ENCODE measurements at places on chromosomes 1 and 21.

- DNase-seq, result no peak
These were observed 2.7 kb downstream of the PLXNA2 start for GRCh38 chr1:208241512-208241911.

GRCh38 chr1:220787069-220787619 is 431 bp downstream of the MTARC1 start:
- DNase-seq, result no peak

DNA sequence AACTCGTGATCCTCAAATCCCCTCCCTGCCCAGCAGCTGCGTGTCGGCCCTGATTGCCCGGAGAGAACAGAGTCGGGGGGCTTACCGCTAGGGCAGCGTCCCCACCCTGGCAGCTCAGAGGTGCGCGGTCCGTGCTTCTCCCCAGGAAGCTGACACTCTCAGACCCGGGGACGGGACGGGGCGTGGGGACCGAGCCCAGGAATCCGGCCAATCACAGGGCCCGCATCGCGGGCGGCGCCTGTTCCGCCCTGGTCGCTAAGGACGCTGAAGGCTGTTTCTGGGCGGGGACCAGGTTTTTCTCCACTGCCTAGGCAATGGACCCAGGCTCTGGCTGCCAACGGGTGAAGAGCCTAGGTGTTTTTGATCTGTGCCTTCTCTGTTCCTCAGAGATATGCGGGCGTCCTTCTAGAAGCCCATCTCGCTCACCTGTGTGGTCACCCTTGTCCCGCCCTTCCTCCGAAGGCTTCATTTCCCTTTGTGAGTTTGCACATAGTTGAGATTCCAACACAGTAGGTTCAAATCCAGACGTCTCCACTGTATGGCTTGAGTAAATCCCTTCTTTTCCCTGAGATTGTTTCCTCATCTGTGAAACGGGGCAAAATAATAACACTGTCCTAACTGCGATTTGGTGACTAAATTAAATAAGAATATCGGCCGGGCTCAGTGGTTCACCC is at the start of gene C1orf87:
Gene C1orf87 (minus strand): TSS at position 166 of the 674 bp plus-strand sequence. CDS start 1,127 bp downstream, outside the sequence.
- DNase-seq, result no peak

DNA sequence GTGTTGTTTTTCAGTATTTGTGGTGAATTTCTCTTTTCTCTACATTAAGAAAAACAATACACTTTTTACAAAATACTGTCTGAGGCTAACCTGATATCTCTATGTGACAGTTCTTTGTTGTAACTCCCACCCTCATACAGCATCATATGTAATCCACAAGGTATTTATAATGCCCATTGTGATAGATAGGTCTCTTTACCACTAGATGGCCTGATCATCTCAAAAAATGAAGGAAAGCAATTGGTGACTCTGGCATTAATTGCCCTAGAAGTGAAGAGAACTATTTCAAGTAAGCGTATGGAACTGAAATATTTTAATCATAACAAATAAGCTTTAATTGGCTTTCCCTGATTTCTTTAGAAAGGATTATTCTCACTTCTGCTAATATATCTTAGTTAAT is 36.2 kb upstream of the HFM1 start:
- DNase-seq, result peak; percentile 12

- no peak for DNase-seq
These were observed 852.4 kb upstream of the ADAMTS5 start for GRCh38 chr21:27819299-27819698.

DNA sequence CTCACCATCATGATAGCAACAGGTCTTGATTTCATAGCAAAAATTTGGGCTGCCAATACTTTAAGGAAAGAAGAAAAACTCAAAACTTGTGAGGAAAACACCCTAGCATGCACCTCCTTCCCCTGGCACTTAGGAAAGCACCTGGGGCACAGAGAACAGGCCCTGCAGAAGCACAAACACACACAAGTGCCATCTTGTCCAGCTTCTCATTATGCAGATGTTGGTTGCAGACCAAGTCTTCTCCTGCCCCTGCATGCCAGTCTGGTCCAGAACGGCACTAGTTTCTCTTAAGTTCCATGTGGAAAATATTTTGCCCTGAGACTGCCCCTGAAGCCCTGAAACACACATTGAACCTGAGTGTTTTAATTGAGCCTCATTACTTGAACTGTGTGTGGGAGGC is 6.3 kb upstream of the ETV3 start:
- DNase-seq, result no peak

- no peak for DNase-seq
These were observed 331.6 kb downstream of the SRGAP2C start for GRCh38 chr1:121516234-121516967.

- no peak for DNase-seq
These were observed 92.8 kb upstream of the CHRM3 start for GRCh38 chr1:239293350-239294110.

GRCh38 chr1:95196017-95196416 is 38.0 kb upstream of the RWDD3 start:
- DNase-seq, result no peak

DNA sequence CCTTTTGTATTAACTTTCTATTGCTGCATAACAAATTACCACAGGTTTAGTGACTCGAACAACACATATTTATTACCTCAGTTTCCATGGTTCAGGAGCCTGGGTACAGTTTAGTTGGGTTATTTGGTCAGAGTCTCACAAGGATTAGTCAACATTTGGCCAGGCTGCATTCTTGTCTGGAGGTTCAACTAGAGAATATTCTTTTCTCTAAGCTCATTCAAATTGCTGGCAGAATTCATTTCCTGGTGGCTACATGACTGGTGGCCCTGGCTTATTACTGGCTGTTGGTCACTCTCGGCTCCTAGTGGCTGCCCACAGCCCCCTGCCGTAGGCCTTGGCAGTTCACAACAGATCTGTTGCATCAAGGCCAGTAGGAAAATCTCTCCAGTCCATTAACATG is 81.1 kb upstream of the ADAR start:
- no peak for DNase-seq

GRCh38 chr1:193303849-193304248 is 117.4 kb upstream of the B3GALT2 start:
- DNase-seq, result no peak

DNA sequence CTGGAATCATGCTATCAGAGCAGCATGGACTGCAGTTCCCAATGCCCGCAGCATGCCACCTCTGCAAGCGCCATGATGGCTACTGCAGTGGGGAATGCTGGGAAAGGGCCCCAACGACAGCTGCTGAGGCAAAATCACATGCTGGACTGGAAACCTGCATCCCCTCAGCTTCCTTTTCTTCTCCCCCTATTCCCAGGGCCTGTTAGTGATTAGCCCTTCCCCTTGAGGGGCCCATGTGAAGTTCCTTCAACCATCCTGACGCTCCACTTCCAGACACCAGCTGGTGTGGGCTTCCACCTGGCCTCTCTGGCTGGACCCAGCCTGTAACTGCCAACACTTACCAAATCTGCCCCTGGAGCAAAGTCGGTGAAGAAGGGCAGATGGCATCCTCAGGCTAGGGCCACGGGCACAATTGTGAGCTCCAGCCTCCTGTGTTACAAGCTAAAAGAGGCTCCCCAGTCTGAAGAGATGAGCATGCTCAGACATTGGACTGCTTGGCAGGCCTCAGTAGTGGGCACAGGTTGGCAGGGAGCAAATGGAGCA is 22.1 kb upstream of the SDC3 start:
- DNase-seq, result no peak

DNA sequence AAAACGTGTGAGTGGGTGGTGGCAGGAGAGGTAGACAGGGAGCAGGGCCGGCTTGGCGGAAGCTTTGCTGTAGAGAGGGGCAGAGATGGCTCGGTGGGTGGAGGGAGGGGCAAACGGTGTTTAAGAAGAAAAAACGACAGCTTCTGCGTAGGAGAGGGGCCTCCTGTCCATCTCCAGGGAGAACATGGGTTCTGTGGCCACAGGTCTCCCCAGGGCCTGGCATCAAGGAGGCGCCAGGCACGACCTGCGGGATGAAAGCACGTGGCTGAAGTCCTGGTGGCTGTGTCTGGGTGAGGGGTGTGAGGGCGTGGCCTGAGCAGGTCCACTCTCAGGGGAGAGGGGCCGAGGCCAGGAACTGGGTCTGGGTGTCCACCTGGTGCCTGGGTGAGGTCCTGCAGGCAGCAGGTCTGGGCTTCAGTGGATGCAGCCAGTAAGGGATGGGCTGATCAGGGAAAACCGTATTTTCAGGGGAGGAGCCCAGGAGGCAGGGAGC is 940 bp upstream of the PRKCZ start:
- peak; percentile 38 for DNase-seq

DNA sequence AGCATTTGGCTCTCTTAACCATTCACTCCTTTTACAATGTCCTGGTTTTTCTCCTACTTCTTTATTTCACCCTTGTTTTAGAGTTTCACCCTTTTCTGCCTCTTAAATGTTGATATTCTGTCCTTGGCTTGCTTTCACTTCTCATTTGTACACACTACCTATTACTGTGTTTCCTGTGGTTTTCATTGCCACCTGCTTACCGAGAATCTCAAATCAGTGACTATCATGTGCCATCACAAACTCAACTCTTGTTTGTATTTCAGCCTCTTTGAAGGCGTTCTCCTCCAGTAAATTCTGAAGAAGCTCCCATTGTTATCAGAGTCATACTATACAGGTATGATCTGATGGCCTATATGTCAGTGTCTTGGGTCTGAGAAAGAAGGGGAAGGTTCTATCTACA is 65.7 kb downstream of the NPHS2 start:
- no peak for DNase-seq

- DNase-seq, result no peak
These were observed 2.2 kb upstream of the SEMA4A start for GRCh38 chr1:156151093-156151688.

DNA sequence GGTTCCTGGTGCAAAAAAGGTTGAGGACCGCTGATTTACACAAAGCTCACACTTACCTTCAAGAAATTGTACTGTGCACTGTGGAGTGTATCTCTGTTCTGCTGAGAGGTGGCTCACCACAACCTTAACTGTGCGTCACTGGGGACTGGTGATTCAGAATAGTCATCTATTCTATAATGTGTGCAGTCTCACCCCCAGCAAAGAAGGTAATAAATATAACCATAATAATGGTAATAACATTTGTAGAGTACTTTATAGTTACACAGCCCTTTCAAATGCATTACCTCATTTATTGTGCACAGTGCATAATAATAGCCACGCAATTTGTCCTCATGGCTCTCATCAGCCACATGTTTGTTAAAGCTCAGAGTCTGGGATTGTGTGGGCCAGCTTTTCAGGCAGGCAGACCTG is 59.4 kb upstream of the DUSP10 start:
- DNase-seq, result no peak

GRCh38 chr1:225348400-225348799 is 79.4 kb downstream of the LBR start:
- no peak for DNase-seq

- peak; percentile 8 for DNase-seq
These were observed 53.9 kb downstream of the GALNT2 start for GRCh38 chr1:230120921-230121381.

- no peak for DNase-seq
These were observed 100.4 kb downstream of the SLC45A1 start for GRCh38 chr1:8418301-8418700.

GRCh38 chr1:2322581-2323211 is 68.7 kb downstream of the MORN1 start:
- no peak for DNase-seq

DNA sequence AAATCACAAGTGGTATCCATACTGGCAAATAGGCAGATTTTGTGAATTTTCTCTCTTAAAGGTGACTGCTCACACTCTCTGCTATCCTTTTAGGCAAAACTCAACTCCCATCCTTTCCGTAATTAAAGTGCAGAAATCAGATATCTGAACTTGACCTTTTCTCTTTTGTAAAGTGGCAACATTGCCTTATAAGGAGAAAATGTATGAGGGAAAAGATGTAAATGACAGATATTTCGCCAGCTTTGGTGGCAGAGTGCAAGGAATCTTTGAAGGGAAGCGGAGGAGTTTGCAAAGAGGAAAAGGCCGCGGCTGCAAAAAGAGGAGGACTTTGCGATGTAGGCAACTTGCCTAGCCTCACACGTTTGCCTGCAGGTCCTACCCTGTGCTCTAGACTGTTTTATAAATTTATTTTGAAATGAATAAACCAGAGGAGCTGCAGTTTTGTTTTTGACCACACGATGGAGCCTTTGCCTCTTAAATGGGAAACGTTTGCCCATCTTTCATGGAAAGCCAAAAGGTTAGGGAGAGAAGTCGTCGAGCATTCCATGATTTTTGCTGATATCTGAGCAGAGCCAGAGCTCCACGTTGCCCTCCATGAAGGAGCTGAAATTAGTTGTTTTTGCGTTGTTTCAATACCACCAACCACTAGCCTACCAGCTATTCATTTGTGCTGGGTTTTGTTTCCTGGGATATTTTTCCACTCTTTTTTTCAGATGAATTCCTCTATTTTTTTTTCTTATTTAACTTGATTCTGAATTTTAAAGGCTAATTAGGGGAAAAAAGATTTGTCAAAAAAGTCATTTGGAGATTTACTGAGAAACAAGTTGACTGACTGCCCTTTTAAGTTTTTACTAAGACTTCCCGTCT is 242.3 kb downstream of the LMX1A start:
- DNase-seq, result no peak

DNA sequence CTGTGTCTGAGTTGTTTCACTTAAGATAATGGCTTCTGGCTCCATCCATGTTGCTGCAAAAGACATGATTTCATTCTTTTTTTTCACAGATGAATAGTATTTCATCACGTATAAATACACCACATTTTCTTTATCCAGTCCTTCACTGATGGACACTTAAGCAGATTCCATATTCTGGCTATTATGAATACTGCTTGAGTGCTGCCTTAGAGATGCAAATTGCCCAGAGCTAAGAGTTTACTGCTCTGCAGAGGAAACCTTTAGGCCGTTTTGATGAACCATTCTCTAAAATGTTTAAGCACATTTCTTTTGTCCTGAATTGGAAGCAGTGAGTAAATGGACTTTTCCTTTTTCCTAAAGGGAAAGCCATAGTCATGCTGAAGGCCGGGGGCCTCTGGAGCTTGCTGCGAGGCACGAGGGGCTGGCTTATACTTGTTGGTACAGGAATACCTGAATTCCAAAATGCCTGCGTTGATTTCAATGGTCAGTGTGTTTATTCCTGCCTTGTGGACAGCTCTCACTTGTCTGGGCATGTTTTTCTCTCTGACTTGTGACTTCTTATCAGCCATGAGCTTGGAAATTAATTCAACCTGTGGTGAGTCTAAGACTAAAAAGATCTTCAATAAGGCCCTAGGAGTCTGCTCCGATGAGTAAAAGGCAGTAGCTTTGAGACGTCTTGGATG is 201.0 kb upstream of the MAP1LC3C start:
- DNase-seq, result no peak

DNA sequence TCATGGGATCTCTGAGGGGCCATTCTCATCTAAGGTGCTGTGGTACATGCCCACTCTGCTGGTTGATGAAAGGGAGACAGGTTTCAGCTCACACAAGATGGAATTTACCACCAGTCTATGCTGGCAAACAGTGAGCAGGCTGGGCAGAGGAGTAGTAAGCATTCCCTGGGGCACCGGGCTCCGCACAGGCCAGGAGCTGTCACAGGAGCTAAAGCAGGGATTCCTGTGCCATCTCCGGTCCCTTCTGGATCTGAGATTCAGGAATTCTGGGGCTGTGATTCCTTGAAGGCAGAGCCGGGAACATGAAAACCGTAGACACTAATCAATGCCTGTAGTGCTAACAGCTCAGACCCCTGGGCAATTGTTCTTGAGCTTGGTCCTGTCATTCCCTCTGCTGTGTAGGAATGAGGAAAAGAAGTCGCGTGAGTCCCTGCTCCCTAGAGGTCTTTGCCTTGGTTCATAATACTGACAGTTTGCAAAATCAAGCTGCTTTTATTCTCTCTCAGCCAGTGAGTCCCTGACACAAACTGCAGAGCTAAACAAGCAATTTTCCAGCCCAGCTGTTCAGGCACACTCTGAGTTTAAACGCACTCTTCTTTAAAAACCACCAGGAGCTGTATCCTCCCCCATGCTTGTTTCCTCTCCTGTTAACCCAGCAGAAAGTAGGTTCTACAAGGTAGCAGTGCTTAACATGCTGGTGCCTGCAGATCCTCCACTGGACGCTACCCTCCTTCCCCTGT is 52.5 kb downstream of the MDM4 start:
- DNase-seq, result no peak

Measured in SW 1271 (cell line).